ENCODE measurements at places on chromosomes 2 and 18.

DNA sequence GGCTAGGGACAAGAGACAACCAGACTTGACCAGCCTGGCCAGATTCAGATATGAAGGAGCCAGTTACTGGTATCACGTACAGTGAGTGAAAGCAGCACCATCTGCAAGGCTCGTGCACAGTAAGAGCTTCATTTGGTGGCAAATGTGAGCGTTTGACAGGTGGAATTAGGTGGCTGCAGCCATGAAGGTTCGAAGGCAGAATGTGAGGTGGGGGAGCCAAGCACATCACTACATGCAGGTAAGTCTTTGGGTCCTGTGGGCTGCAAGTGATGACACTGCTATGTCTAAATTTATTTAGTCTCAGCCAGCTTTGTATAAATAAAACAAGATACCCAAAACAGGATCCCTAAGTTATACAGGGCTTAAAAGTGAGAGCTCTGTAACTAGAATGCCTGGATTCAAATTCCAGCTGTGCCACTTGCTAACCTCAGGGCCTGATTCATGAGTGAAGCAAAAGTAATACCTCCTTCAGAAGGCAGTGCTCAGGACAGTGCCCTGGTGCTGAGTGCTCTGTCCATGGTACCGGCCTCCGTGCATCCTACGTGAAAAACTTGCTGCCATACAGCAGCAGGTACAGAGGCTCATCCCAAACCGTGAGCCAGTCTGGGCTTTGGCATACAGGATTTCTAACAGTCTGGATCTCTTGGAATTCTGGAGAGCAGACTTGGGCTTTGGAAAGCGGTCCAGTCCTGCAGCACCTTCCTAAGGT lies 18.6 kb downstream of the DDX18 start:
- DNase-seq = peak; percentile 40

- DNase-seq = no peak
Measured at GRCh38 chr2:230850358-230850658, 14.4 kb upstream of the ITM2C start.

DNA sequence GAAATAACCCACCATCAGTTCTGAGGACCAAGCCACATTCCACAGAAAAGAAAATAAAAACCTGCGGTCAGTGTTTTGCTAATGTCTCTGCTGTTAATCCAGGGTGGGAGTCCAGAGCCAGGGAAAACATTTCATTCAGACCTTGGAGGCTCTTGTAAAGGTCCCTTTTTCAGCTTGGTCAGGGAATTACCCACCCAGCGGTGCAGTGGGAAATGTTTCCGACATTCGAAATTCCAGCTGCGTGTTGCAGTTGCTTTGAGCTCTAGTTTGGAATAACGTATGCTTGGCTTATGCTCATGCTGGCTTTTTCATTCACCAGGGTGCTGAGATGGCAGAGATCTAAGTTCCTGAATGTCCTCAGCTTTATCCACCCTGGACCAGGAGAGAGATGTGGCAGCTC lies 219.1 kb downstream of the TRIB2 start:
- no peak for DNase-seq

DNA sequence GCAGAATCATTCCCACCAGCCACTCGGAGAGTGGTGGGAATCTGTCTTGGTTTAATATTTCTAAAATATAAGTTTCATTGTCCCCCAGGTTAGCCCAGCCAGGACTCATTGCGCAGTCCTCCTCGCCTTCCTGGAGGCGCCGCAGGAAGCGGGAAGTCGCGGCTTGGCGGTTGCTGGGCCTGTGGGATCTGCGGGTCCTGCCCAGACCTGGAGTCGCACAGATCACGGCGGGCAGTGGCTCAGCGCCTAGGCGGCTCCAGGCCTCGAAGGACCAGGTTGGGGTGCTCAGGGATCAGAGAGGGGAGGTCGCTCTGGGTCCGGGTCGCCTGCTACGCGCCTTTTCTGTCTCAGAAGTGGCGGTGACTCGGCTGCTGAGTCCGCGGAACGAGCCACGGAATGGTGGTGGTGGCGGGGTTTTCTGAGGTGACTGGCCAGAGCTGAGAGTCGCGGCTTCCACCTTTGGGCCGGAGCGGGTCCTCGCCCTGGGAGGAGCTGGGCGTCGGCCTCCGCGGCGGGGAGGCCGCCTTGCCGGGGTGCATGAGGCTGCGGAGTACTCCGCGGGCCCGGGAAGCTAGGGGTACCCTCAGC lies 2.6 kb downstream of the HOXD3 start:
- no peak for DNase-seq

DNA sequence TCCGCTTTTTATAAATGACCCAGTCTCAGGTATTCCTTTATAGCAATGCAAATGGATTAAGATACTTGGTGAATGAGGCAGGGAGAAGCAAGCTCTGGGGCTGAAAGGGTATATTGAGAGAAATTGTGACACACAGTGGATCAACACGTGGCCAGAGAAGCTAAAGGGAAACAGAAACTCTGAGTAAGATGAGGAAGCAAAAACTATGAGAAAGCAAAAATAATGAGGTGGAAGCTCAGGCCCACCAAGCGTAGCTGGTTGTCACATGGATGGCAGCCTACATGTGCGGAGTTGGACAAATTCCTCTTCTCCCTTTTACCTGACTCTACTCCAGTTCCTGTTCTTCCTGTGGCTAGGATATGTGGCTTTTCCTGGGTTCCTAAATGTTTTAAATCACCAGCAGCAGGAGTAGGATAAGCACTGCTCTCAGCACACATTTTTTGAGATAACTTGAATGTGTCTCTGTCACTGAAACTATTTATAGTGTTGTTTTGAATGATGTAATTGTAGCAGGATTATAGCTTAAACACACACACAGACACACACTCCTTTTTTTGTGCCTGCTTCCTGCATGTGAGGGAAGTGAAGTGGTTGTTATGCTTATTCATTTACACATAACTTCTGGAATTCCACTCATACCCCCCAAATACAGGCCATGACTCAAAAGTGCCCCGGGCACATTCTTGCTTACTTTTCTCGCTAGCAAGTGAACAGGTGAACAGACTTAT lies 30.1 kb upstream of the EPC2 start:
- no peak for DNase-seq

DNA sequence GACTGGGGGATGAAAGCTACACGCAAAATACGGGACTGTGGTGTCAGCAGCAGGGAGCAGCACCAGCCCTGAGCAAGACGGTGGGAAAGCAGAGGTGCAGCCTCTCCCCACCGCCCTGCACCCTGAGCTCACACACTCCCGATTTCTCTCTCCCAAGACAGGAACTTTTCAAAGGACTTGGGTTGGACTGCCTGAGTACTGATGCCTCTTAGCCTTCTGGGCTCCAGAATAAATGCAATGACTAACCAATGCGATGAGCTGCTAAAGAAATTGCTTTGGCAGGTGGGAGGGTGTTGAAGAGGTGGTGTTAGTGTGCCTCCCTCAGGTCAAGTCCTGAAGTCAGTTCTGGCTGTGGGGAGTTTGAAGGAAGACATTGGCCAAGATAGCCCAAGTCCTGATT lies 9.6 kb downstream of the TRIM54 start:
- DNase-seq = peak; percentile 68

DNA sequence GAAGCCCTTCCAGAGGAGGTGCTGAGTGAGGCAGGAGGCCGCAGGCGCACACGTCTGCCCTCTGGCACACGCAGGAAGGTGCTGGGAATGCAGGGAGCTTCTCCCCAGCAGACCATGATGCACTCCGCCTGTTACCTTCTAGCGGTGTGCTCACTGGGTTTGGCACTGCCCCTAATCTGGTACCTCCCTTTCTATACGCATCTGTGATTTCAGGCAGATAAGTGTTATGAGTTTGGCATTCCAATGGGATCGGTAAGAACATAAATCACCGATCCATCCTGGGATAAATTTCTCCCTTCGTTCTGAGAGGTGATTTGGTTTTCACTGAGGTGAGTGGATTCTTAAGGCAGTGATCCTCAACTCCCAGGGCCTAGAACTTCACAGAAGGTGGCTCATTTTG lies 34.6 kb downstream of the ODC1 start:
- no peak for DNase-seq

DNA sequence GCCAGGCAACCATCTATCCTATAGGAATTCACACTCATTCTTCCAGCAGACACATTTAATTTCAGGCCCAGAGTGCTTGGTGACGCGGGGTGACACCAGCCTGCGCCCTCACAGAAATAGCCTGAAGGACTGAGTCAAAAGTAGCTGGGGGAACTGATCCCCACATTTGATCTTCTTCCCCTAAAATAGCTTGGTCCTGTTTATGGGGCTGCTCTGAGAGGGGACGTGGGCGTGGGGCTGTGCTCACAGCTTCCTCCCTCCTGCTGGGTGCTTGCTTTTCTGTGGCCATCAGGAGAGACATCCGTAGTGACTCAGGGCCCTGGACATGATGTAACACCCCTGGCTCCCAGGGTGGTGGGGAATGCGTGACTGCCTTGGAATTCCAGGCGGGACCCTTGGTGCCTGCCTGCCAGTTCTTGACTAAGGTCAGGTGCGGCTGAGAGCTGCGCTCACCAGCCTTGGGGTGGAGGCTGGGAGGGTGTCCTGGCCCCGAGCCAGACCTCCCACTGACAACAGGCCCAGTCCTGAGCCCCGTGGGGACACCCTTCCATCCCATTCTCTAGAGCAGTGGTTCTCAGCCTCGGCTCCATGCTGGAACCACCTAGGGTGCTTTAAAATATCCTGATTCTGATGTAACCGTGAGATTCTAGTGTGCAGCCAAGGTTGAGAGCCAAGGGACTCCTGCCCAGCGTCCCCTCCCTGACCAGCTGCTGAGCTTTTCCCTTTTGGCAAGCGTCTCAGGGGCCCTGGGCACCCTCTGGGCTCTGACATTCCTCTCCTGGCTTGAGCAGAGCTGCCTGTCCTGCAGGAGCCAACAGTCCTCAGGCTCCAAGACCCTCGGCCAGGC lies 47.4 kb upstream of the SMAD7 start:
- peak; percentile 85 for DNase-seq

DNA sequence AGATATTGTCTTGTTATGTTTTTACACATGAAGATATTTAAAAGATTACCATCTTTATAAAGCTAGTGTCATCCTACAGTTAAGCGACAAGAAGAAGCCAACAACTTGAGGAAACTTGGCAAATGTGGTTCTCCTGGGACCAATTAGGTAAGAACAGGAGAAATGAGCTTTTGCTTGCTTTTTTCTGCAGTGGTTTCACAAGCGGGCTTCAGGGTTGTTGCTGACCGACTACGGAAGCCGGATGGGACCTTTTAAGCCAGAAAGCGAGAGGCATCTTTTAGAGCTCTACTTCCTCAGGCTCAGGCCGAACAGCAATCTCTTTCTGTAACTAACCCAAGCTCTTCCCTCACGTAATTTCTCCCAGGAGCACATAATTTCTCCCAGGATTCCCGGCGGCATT lies 256.5 kb downstream of the CNTNAP5 start:
- no peak for DNase-seq

GRCh38 chr2:199484927-199485326 lies 27.2 kb upstream of the SATB2 start:
- peak; percentile 47 for DNase-seq

DNA sequence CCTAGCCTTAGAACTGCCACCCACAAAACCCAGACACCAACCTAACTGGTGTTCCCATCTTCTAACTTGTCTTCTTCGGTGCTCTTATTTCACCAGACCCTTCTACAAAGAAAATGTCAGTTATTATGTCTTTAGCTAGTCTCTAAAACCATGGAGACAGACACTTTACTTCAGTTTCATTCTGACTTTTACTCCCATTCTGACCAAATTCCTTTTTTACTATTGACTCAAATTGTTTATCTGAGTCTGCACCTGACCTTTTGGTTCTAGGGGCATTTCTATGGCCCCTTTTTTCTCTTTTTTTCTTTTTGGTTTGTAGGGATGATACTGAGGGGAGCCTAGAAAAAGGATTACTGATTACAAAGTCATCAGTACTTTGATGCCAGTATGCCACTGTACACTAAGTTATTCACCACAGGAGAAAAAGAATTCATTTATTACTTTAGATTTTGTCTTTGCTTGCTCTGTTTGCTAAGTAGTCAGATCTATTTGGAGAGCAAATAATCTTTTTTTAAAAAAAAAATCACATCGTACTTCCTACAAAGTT lies 6.8 kb upstream of the SLC1A4 start:
- no peak for DNase-seq

- no peak for DNase-seq
Measured at GRCh38 chr2:43482961-43483360, 112.9 kb downstream of the THADA start.

DNA sequence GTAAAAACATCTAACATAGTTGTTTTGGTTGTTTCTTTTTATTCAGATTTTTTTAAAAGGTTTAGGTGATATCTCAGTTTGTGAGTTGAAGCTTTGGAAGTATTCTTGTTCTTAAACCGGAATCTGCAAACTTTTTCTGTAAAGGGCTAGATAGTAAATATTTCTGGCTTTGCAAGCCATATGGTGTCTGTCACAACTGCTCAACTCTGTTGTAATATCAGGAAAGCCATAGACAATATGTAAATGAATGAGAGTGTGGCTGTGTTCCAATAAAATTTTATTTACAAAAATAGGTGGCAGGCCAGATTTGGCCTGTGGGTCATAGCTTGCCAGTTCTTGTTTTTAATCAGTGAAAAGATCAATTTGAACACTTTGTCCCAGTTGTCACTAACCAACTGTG lies 134.1 kb downstream of the CNTNAP5 start:
- no peak for DNase-seq

DNA sequence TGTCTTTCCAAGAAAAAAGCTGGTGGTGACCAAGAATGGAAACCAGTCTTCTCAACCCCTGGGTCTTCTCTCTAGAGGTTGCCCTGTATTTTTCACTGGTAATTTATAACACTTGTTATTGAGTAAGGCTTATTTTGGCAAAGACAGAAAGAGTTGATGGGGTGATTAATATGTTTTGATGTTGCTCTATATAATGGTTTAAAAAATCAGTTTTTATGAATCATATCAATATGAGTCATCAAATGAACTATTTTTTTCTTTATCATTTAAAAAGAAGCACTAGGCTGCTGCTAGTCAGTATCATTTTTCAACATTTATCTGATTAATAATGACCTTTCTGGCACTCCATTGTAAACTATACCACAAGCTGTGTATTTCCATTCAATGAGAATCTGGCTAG lies 1142.2 kb downstream of the LRP1B start:
- DNase-seq = no peak

- DNase-seq = no peak
Measured at GRCh38 chr18:24669502-24669901, 209.1 kb downstream of the HRH4 start.

DNA sequence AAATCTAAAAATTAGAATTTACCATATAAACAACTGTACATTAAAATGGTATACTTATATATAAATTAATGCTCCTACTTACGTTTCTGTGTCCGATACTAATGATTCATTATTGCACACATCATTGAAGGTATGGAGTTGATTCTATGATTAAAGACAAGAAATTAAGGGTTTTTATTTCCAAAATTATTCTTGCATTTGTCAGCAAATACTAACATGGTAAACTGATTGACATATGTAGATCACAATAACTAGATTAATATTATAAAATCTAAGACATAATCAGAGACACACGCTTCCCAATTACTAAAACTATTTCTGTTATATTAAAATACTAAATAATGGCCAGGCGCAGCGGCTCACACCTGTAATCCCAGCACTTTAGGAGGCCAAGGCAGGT lies 92.6 kb downstream of the USP34 start:
- no peak for DNase-seq

- no peak for DNase-seq
Measured at GRCh38 chr2:42930025-42930581, 137.7 kb upstream of the HAAO start.

- DNase-seq = peak; percentile 0
Measured at GRCh38 chr2:105556366-105556765, 157.5 kb upstream of the FHL2 start.

- no peak for DNase-seq
Measured at GRCh38 chr18:33745871-33746545, 168.0 kb downstream of the ASXL3 start.
